BJ (cell line): ENCODE measurements at places on chromosomes 6 and 20.

- DNase-seq = no peak
Observed at GRCh38 chr20:36461600-36462439, 79.5 kb upstream of the MYL9 start.

GRCh38 chr20:2713285-2713684 lies 20.7 kb downstream of the EBF4 start:
- DNase-seq = no peak

GRCh38 chr6:75333676-75334200 lies 49.1 kb upstream of the TMEM30A start:
- no peak for DNase-seq

- no peak for DNase-seq
Observed at GRCh38 chr6:44202972-44203750, 13.6 kb upstream of the MYMX start.

DNA sequence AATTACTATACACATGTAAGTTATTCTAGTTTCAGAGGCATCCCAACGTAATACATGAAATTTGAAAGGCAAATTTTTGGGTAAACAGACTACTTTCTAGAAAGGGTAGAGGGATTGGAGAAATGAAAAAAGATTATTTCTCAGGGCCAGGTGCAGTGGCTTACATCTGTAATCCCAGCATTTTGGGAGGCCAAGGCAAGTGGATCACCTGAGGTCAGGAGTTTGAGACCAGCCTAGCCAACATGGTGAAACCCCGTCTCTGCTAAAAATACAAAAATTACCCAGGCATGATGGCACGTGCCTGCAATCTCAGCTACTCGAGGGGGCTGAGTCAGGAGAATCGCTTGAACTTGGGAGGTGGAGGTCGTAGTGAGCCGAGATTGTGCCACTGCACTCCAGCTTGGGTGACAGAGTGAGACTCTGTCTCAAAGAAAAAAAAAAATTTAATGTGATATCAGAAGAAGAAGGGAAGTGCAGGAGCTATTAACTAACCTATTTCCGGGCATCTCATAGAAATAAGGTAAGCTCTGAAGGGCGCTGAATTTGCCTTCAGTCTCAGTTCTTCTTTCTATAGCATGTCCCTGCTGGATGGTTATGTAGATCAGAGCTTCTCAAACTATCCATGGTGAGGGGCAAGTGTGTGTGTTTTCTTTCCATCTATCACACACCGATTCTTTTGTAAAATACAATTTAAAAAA lies 100.3 kb upstream of the MTHFD1L start:
- no peak for DNase-seq
